ENCODE measurements at places on chromosomes 11 and 22. TPM values are rescaled to one million over a fixed set of nuclear protein-coding genes. Genes with fewer than 3 reads are reported as not detected.

Gene OR4A16
- not detected for total RNA-seq

- no peak for DNase-seq
- peaks cover 28% of the 10 kb centered on the region for H3K4me1 ChIP-seq
- H3K4me3 ChIP-seq = no peak overlapping the region
- H3K27ac ChIP-seq = no peak overlapping the region
- no peaks in the 10 kb centered on the region for H3K27me3 ChIP-seq
Observed at GRCh38 chr22:23970816-23971486, 3.3 kb downstream of the DDT start.

DNA sequence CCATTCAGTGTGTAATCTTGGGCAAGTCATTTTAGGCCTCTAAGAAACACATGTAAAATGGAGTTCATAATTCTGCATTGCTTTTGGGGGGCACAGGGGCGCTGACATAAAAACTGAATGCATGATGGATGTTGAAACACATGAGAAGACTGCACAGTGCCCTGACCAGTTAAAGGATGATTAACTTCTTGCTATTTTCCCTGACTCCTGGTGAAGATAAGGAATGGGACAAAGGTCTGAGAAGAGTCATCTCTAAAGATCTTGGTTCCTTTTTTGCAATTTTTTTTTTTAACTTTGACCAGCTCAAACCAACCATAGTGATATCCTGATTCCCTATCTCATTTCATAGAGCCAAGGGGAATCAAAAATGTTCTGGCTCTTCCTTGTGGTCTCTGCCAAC lies 134.9 kb upstream of the TENM4 start:
- no peak overlapping the region for H3K4me3 ChIP-seq
- DNase-seq = no peak
- no peaks in the 10 kb centered on the region for H3K36me3 ChIP-seq
- no peaks in the 10 kb centered on the region for H3K4me1 ChIP-seq
- H3K27me3 ChIP-seq = no peaks in the 10 kb centered on the region
- H3K27ac ChIP-seq = no peak overlapping the region

Gene OTOG
- total RNA-seq = not detected

Gene ROBO4
- total RNA-seq = not detected

Data from activated CD4-positive, alpha-beta memory T cell treated with anti-CD3 and anti-CD28 coated beads for 36 hours (primary cell).